ENCODE measurements at places on chromosomes 5 and 9. TPM values are rescaled to one million over a fixed set of nuclear protein-coding genes. Genes with fewer than 3 reads are reported as not detected.

Gene SUSD3
- total RNA-seq = not detected

DNA sequence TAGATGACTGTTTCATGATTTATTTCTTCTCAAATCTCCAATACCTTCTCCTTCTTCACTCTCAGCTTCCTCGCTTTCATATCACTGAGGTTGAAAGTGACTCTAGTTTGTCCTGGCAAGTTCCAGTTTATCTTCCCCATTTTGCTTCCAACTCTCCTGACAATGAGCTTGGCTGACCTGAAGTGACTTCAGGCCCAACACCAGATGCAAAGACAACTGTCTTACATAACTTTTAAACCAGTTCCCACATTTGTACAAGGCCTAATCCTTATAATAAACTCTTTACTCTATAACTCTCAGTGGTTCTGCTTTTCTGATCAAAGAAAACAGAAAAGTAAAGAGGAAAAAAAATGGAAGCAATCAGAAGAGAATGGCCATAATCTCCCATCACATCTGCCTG is 22.0 kb downstream of the GNG10 start:
- H3K4me3 ChIP-seq = no peak overlapping the region
- H3K4me1 ChIP-seq = no peaks in the 10 kb centered on the region
- no peak overlapping the region for H3K27ac ChIP-seq
- no peak for DNase-seq
- H3K36me3 ChIP-seq = peaks cover 13% of the 10 kb centered on the region

DNA sequence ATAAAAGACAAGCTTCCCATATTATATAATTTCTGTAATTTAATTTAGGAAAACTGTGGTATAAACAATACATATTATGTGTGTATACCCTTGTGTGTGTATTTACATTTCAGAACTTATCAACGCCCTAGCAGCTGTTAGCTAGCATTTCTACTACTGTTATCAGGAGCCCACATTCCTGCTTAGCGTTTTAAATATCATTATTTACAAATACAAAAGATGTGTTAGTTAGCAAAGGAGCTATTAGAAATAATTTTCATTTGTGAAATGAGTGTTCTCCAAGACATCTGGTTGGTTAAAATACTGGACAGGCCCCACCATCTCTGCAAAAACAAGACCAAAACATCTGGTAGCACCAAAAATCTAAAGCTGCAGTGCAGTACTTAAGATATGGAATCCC is 48.0 kb downstream of the EPB41L4A start:
- no peak overlapping the region for H3K4me3 ChIP-seq
- H3K4me1 ChIP-seq = no peaks in the 10 kb centered on the region
- H3K27me3 ChIP-seq = no peaks in the 10 kb centered on the region
- DNase-seq = no peak
- H3K27ac ChIP-seq = no peak overlapping the region
- H3K36me3 ChIP-seq = no peaks in the 10 kb centered on the region

DNA sequence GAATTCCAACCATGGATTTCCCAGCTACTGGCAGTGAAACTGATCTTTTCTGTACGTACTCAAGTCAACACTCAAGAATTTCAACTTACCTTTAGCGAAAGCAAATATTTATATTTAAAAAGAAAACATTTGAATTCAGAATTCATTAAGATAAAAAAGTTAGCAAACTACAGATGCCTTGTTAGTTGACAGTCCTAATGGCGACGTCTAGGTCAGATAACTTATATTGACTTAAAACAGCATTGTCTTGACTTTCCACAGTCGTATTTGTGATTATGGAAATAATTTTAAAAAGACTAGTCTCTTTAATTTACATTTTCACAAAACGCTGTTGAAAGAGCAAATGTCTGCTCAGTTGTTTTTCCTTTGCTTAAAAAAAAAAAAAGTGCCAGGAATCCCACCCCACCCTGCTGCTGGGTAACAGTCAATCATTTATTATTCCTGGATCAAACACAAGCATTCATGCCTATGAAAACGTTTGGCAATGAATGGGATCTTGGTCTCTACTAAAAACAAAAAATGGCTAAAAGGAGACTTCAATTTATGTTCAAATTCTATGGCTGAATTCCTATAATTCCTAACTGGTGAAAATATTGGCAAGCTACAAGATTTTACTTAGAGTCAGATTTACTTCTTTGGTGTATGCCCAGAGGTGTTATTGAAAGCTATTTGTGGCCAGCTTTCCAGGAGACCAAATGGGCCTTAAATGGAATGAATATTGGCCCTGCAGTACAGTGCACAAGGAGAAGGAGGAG is 22.0 kb downstream of the OR2S2 start:
- H3K27ac ChIP-seq = no peak overlapping the region
- peaks cover 9% of the 10 kb centered on the region for H3K27me3 ChIP-seq
- DNase-seq = no peak
- no peak overlapping the region for H3K4me3 ChIP-seq
- H3K36me3 ChIP-seq = no peaks in the 10 kb centered on the region
- no peaks in the 10 kb centered on the region for H3K4me1 ChIP-seq

DNA sequence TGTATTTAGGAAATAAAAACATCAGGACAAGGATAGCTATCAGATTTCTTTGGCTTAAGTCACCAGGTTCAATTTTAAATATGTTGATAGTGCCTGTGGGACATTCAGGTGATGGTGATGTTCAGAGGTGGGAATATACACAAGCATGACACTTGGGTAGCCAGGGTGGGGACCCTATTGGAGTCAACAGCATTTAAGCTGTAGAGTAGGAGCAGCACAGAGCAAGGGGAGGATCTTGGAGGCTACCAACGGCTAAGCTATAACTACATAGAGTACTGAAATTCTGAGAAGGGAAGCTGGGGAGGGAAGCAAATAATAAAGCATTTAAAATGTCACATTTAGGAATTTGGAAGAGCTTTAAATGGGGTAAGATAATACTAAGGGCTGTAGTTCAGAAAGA is 177.7 kb downstream of the CPLANE1 start:
- H3K27me3 ChIP-seq = no peaks in the 10 kb centered on the region
- peaks cover 2% of the 10 kb centered on the region for H3K36me3 ChIP-seq
- H3K4me1 ChIP-seq = no peaks in the 10 kb centered on the region
- no peak overlapping the region for H3K4me3 ChIP-seq
- DNase-seq = no peak

All from neural crest cell (in vitro differentiated cells).